ENCODE measurements at places on chromosomes 12 and 14. TPM values are rescaled to one million over a fixed set of nuclear protein-coding genes. Genes with fewer than 3 reads are reported as not detected.

CD163L1 gene
- total RNA-seq: 47.1 TPM

SYT10 gene
- total RNA-seq: not detected

SLC5A8 gene
- not detected for total RNA-seq

DPF3 gene
- total RNA-seq: 0.06 TPM

ISM2 gene
- not detected for total RNA-seq

INHBE gene
- 24.8 TPM for total RNA-seq

RPL10L gene
- total RNA-seq: not detected

GPD1 gene
- 0.25 TPM for total RNA-seq

SIRT4 gene
- 2.4 TPM for total RNA-seq

TAS2R7 gene
- not detected for total RNA-seq

DNA sequence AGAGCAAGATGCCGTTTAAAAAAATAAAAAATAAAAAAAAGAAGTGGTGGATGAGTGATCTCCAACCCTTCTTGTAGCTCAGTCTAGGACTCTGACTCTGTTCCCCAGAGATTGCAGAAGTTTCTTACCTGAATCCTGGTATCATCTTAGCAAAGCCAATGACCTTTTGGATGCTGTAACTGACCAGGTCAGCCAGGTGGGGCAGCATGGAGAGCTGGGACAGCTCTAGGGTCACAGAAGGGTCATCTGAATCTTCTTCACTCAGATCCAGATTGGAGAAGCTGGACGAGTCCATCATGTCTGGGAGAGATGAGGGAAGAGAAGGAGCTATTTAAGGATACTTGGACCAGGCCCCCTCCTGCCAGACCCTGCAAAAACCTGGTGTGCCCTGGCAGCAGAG is 35.8 kb upstream of the HDAC7 start:
- no peak for DNase-seq

DNA sequence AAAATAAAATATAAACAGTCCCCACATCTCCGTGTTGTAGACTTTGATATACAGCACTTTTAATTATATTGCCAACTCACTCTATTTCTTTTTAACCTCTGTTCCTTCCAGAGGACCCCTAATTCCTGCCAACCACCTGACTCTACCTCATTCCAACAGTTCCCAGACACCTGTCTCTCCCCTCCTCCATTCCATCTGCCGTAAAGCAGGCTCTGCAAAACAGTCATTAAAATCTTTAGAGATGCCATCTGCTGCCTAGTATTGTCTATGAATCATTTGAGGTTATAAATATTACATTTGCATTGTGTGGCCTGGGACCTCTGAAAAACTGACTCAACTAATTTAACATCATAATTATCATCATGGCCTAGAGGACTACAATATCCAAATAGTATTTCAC is 148.8 kb upstream of the DCN start:
- no peak for DNase-seq

DNA sequence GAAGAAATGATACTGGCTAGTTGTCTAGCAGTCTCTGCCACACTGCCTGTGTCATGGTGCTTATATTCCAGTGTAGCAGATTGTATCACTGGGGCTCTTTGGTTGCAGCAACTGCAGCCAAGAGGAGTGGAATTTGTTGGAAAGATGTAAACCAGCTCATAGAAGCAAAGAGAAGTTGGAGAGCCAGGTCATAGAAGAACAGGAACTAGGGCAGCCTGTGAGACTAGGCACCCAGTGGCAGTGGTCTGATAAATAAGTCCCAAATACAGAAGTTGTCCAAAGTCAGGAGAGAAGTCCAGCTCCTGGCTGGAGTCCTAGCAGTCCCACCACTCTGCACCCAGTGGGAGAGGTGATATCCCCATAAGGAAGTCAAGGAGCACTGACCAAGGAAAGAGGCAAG is 172.5 kb upstream of the ARID2 start:
- no peak for DNase-seq

GRCh38 chr12:124172636-124173035 is 122.3 kb upstream of the RFLNA start:
- DNase-seq: peak; percentile 67

DNA sequence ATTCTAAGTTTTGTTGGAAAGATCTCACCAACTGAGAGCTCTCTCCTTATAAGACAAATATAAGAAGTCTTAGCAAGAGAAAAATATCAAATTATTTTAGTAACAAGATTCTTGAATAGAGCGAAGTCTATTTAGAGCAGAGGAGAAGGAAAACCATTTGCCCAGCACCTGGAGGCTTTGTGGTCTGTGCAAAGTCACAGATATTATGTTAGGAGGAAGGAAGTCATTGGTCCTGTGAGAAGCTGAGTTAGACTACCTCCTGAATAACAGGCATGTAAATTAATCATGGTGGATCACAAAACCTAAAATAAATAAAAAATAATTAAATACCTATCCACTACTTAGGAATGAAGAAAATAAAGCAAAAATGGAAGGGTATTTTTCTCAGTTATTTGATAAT is 38.4 kb upstream of the ATXN7L3B start:
- DNase-seq: no peak

DNA sequence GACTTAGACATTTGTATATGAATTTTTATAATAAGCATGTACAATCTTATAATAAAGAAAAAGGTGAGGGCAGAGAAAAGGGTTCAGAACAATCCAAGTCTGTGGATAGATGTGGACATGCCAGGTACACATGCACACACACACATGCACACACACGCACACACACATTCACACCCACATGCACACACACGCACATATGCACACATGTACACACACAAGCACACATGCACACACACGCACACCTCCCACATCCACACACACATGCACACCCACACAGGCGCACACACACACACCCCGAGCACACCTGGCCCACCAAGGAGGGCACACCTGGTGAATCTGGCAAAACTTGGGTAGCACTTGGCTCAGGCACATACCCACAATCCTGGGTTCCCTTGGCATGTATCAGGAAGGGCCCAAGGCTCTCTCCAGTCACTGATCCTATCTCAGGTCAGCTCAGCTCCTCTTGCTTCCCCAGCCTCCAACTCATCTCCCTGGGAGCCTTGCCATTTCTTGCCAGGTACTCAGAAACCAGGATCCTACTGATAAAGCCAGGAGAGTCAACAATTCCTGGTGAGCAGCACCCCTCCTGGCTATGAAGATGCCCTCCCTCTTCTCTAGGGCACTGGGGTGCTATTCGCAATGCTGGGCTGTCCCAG is 18.6 kb upstream of the TMEM106C start:
- DNase-seq: no peak

GRCh38 chr14:38505973-38506249 is 250.0 kb upstream of the CLEC14A start:
- no peak for DNase-seq

GRCh38 chr14:86013641-86014040 is 483.7 kb downstream of the FLRT2 start:
- DNase-seq: no peak

GRCh38 chr12:63124778-63125177 is 26.2 kb downstream of the AVPR1A start:
- no peak for DNase-seq

GRCh38 chr14:89578156-89578555 is 161.1 kb upstream of the FOXN3 start:
- no peak for DNase-seq

GRCh38 chr14:87205811-87206210 is 787.2 kb downstream of the GALC start:
- peak; percentile 5 for DNase-seq

- DNase-seq: no peak
These were observed 35.3 kb downstream of the CD9 start for GRCh38 chr12:6235499-6235898.

DNA sequence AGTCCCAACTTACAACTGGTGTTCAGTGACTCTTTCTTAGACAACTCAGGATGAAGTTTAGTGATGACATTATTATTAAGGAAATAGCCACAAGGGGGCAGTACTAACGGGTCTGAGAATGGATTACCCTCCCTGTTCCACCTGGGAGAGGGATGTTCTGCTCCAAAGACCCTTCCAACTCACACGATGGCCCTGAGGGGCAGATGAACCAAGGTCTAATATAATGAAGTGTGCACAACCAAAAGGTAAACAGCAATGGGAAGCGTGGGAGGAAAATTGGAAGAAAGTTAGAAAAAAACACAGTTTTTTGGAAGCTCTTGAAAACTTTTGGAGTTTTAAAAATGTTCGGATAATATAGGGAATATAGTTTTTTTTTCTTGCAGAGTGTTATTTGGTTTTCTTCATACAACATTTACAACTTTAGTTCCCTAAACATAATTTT is 24.0 kb downstream of the FGF6 start:
- DNase-seq: peak; percentile 36

- no peak for DNase-seq
These were observed 4.9 kb downstream of the PPP1R3E start for GRCh38 chr14:23297611-23298277.
